Astrocyte of the spinal cord (primary cell): ENCODE measurements at places on chromosomes 3 and 15.

DNA sequence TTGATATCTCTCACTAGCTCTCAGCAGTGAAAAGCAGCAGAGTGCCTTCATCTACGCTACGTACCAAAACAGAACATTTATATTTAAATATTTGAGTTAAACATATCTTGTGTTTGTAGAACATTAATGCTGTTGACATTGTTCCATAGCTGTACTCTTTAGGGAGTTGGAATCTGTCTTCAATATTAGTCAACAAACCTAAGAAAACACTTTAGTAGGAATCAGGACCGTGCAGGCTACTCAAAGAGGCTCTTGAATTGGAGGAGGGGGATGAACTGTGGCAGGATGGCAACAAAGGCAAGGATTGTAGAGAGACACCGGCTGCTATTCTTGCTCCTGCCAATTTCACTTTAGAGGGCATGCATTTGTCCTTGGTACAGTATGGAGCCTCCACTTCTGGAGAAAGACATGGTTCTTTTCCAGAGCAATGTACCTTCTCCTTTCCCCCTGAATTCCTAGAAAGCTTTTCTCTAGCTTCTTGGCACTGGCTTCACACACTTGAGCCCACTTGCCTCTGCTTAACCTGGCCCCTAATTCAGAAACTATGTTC is 265.9 kb downstream of the CD47 start:
- no peak for DNase-seq

DNA sequence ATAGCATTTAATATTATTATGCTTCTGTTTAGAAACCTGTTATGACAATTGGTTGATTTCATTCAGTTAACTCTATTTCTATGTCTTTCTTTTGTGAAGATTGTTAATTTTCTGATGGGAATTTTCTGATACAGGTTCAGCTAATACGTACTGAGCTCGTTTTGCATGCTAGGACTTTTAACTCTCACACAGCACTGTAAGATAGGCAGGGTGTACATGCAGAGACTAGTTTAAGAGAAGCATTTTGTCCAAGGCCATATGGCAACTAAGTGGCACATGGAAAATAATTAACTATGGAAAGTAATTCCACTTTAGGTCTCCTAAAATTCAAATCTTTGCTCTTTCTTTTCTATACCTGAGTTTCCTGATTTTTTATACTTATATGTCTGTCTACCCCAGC is 81.9 kb downstream of the IL1RAP start:
- no peak for DNase-seq

- DNase-seq: no peak
Observed at GRCh38 chr3:183192650-183193300, 30.2 kb upstream of the LAMP3 start.

- no peak for DNase-seq
Observed at GRCh38 chr3:110063178-110063577, 725.8 kb upstream of the DPPA4 start.

GRCh38 chr3:52606373-52607085 is 70.1 kb downstream of the UQCC5 start:
- peak; percentile 25 for DNase-seq

DNA sequence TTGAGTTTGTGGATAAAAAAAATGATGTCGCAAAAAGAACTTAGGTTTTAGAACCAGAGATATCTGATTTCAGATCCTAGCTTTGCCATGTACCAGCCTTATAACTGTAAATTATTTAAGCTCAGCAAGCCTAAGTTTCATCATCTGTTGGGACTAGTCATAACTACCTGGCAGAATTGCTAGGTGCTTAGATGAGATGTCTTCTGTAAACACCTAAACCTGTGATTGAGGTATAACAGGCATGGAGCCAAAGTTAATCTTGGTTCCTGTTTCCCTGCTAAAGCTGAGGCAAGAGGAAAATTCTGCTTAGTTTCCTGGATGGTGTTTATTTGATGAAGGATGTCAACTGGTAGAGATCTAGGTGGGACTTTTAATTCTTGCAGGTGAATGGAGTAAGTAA is 331.3 kb upstream of the RBMS3 start:
- DNase-seq: no peak

GRCh38 chr15:83992324-83993031 is 243.1 kb upstream of the GOLGA6L4 start:
- DNase-seq: no peak

GRCh38 chr3:88462230-88462629 is 312.5 kb downstream of the C3orf38 start:
- DNase-seq: no peak

DNA sequence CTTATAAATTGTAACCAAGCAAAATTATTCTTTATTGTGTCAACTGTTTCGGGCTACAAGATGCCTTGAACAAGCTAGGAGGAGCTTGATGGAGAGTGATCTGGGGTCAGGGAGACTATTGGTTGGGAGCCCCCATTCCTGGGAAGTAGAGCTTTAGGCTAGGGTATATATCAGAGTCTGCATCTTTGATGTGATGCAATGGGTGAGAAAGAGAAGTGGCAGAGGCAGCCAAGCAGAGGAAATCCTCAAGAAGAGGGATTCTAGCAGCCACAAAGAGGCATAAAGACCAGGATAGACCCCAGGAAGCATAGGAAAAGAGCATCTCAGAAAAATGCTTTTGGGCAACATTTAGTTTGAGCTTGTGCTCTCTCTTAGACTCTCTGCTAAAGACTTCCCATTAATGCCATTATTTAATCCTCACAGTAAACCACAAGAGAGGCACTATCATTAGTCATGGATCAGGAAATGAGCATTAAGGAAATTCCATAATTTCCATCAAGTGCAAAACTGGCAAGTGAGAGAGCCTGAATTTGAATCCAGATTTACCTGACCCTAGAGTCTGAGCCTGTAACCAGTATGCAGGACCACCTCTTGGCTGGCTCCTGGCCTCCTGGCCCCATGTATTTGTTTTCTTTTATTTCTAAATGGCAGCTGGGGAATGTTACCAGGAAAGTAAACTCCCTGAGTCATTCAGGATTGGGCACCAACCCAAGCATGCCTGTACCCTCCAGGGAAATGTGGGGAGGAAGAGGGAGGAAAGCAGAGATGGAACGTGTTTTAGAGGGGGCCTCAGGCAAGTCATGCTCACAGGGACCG is 118.7 kb downstream of the RPL22L1 start:
- DNase-seq: peak; percentile 90

DNA sequence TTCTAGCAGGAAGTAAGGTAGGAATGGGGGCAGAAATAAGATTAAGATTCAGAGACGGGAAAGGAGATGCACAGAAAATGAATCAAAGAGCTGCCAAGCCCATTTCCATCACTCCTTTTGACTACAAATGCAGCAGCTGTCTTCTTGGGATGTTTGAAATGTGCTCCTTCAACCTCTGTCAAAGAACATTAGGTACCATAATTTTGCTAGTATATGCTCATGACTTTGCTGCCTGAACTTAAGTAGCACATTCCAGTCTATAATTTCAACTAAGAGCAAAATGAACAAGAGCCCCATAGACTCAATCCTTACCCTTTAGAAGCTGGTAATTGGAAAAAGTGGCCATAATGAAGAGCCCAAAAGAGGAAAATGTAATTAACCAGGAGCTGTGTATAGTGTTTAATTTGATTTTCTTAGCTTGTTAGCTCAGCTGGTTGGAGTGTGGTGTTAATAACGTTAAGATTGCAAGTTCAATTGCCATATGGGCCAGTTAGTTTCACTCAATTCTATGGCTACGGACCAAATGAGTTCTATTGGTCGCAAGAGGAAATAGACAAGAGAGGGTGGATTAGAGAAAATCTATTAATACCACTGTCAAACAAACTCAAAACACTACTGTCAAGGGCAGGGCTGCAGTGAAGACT is 349.9 kb downstream of the ZBBX start:
- no peak for DNase-seq

DNA sequence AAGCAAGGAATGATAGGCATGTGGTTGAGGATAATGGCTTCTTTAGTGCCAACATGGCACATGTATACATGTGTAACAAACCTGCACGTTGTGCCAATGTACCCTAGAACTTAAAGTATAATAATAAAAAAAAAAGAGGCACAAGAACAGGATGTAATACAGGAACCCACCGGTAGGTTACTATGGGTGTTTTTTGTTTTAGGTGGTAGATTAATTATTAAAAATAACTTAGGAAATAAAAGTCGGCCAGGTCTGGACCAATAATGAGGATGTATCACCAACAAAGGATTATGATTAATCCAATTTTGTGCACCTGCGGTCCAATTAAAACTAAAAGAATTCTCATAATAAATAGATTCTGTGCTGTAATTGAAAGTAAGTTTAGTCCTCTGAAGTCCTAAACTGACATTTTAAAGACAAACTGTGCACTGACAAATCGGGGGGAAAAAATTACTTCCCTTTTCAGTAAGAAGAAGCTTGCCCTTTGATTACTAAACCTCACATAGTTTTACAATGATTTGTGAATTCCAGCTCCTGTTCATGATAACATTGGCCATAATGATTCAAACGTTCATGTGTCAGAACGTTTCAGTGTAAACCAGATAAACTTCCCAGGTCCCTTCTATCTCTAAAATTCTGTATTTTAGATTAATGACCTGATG is 62.2 kb downstream of the CASR start:
- DNase-seq: peak; percentile 6

- no peak for DNase-seq
Observed at GRCh38 chr3:31189971-31190370, 295.5 kb upstream of the GADL1 start.

DNA sequence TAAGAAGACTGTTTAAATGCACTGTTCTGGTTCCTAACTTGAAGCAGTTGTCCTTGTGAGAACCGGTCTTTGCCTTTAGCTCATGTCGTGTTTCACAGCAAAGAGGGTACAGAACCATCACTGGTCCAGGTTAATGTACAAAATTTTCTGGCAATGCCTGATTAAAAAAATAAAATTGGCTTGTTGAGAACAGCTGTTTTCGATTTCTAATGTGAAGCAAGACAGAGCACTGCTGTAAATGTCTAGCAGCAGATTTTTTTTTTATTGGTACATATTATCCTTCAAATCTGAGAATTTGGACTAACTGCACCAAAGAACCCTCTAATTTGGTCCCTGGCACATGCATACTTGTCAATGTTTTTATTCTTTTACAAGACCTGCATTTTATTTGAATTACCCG is 103.3 kb downstream of the STT3B start:
- no peak for DNase-seq

DNA sequence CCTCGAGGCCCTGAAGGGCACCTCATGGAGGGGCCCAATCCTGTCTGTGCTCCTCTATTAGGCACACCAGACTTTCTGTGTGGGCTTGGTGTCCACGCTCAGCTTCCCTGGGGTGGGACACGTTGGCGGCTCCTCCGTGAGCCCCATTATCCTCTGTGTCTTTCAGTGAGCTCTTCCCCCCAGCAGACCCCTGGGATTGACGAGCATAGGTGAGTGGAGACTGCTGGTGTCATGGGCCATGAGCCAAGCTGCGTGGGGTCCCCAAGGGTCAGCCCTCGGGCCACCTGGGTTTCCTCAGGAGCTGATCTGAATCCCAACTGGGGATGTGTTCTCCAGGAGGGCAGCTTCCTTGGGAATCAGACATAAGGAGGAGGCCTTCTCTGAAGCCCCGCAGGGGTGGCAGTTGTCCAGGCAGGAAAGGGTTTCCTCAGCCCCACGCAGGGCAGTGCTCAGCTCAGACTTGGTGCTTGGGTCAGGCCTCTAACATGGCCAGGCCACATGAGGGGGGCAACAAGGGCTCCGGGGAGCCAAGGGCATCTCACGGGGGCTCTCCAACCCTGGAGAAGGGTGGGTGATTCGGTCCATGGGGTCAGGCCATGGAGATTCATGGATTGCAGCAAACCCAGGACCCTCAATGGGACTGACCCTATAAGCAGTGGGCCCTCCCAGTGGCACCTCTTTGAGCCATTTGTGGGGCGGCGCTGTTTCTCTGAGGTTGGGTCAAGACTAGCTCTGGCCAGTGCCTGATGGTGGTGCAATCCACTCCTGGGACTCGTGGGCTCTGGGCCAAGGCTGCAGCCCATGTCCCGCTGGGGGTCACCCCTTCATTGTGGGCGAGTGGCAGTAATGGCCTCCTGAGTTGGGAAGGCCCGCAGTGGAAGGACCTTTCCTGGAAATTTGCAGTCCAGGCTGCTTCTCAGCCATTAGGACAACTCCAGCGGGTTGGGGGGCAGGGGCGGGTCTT is 222.5 kb downstream of the SNRPN start:
- DNase-seq: no peak

DNA sequence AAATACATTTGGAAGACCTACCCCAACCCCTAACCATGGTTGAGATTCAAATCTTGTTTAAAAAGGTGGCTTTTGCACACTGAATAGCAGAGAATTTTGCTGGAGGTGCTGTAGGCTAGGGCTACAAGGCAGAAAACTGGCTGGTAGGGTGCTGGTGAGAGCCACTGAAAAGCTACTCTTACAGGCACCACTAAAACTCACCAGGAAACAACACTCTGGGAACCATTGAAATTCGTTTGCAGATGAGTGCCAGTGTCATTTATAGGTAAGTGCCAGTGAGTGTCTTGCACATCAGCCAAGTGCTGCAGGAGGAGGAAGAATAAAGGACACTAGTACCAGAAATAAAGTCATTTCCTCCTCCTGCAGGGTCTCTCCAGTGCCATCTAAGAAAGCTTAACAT is 610.2 kb downstream of the ZNF385D start:
- DNase-seq: no peak

DNA sequence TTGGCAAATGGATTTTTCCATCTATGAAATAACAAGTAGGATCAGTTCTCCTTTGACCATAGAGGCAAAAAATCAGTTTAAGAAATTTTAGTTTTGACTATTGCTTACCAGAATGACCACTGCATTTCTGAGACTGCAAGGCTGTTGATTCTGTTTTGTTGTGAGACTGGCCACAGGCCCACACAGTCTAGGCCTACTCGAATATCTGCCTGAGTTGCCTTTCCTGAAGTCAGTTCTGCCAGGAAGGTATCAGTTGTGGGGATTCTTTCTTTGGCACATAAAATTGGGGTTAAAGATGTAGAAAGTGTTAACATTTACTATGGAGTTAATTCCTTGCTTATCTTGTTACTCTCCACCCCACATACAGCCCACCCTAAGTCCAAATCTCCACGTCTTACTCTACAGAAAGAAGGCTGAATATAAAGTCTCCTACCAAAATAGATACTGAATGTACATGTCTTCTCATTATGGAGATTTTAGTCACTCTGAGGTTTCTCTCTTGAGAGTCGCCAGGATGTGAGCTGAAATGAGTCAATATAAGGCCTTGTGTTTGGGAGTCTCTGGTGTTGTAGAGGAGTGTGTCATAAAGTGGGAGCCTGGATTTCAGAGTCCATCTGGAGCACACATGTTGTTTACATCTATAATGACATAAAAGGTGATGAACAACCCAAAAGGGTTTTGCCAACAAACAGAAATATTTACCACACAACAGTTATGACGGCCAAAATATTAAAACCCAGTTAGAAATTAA is 45.0 kb upstream of the WWTR1 start:
- DNase-seq: peak; percentile 86

GRCh38 chr3:62011666-62012065 is 361.7 kb downstream of the FEZF2 start:
- DNase-seq: no peak

DNA sequence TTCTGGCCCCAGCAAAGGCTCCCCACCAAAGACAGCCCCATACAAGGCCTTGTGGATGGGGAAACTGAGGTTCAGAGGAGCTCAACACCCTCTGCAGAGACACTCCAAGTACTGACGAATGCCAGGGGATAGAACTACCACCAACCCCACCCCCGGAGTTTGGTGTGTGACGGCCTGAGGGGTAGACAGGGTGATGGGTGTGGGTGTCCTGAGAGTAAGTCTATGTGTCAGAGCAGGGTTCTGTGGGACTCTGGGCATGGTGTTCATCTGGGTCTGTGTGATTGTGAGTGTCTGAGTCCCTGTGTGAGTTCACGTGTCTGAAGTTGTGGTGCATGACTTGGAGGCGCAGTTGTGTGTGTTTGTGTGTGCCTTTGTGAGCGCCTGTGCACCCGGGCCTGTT is 7.4 kb downstream of the PTH1R start:
- DNase-seq: no peak
